ENCODE measurements at places on chromosomes 5 and 9.

DNA sequence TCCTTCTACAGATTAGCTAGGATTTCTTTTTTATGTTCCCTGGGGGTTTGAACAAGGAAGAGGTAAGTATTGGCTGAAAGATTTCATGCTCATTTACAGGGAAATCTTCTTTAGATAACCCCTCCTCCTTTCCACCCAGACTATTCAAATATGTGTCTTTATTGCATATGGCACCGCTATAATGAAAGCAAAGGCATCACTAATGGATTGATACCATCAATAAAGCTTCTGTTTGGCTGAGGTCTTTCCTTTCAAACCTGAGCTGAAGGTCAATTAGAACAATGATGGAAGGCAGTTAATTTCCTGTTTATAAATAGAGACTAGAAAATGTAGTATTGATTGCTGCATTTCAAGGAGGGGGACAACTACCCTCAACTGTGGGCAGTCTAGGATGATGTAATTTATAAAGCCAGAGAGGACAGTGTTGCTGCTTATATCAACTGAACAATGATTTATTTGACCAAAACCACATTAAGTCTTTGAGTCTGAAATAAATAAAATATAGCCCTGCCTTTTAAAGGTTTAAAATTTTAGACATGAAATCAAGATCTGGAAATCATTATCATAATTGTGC is 132.9 kb downstream of the SGCD start:
- DNase-seq: peak; percentile 66

DNA sequence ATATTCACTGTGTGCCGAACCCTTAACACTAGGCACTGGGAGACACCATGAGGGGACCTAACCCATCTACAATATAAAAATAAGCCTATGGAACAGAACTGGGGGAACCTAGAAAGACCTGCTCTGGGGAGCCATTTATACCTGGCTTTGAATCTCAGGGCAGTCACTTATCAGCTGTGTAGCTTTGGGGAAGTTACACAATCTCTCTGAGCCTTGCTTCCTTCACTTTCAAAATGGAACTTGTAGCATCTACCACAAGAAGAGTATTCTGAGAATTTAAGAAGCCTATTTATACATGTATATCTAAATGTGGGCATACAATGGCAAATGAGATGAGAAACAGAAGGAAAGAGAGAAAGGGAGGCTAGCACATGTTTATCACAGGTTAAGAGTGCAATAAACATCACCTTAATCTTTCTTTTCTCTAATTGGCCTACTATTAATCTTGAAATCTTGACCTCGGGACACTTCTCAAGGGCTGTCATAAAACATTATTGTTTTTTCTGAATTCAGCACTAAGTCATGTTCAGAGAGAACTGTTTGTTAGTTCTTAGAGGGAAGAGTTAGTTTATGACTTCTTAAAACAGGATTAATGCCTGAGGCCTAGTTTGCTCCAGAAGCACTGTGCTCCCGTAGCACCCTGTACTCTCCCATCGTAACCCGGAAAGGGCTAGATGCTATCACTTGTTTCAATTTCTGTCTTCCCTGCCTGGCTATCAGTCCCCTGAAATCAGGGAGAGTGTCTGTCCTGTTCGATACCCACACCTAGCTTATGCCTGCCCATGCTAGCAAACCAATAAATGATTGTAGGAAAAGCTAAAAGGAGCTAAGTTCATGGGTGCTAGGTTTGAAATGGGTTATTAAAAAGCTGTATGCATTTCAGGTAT is 606.4 kb upstream of the CLINT1 start:
- no peak for DNase-seq

DNA sequence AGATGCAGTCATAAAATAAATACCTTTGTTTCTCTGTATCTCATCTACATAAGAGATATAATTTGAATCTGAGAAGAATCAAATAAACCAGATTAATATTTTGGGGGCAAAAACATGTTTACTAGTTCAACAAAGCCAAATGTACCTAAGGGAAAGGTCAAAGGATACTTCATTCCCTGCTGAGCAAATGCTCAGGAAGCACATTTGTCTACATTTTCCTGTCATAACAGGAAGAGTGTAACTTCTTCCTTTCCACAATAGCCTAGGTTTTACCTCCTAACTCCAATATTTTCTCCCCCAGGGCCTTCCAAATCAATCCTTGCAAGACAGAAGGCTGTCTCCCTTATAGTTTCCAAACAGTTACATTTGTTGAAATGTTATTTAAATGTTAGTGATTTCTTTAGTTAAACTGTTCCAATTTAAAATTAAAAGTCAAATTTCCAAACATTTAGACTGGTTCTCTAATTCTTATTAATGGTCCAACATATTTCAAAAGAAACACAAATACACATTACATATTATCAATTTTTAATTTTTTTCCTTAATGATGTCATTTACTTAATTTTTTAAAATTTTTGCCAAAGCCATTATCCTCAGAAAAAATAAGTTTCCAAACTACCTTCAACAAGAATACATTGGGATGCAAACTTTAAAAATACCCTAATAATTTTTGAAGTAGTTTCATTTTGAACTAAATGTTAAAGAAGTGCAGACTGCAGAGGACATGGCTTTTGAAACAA is 67.8 kb downstream of the MEF2C start:
- DNase-seq: peak; percentile 61

- peak; percentile 19 for DNase-seq
Measured at GRCh38 chr5:139562847-139563246, 1.7 kb downstream of the UBE2D2 start.

- peak; percentile 81 for DNase-seq
Measured at GRCh38 chr5:64165500-64166200, at the start of gene RNF180. Gene RNF180 (plus strand): TSS chr5:64165843. CDS start chr5:64200808, 34,965 bp downstream.

GRCh38 chr9:101566904-101567724 is 27.7 kb downstream of the PPP3R2 start:
- peak; percentile 44 for DNase-seq

DNA sequence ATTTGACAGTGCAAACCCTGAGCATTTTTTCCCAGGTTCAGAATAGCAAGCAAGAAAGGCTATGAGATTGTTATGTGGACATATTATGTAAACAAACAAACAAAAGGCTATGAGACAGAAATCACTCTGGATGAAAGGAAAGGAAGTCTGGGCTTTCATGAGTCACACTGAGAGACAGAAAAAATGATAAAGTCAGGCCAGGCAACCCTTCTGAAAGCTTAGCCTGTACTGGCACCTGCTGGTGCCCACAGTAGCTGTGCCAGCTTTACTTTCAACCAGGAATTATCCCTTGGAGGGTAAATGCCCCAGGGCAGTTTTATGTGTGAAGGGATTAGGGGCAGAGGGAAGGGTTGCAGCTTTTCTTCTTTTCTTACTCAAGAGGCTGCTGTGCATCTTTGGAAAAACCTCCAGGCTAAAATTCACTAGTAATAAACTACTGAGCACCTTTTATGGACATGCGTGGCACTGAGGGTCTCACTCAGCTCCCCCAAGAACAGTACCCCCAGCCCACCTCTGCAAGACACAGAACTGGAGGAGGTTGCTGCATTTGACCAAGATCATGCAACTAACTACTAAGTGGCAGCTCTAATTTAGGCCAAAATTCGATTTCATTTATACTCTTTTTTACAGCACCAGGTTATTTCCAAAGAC is 41.7 kb downstream of the ACTL7B start:
- peak; percentile 89 for DNase-seq

GRCh38 chr5:139524446-139524845 is 36.7 kb upstream of the UBE2D2 start:
- DNase-seq: no peak

DNA sequence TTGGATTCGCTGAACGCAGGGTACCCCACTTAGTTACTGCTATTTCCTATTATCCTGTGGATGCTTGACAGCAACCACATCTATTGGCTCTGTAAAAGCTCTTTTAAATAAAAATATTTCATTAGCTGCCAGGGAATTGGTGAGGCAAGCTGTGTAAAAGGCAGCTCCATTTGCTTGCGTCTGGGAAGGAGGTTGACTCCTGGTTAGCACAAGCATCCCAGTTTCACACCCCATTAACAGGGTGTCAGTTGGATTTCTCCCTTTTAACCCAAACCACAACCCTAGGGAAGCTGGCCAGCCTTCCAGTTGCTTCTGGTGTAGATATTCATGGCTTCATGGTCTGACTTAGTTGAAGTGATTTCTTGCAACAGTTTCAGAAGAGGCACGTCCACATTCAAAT is 151.0 kb downstream of the GPBP1 start:
- DNase-seq: no peak

DNA sequence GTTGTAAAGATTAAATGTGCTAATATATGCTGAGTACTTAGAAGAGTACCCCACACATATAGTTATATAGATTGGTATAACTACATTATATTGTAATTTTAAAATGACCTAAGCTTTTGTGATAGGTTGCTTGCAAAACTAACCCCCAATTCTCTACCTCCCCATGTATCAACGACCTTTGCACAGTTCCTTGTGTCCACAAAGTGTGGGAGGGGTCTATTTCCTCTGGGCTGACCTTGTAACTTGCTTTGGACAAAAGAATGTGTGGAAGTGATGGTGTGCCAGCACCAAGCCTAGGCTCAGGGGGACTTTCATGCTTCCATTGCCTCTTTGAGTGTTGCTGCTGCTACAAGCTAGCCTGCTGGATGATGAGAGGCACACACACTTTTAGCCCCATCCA is 20.6 kb downstream of the C5 start:
- no peak for DNase-seq

GRCh38 chr5:93209476-93209875 is 371.5 kb downstream of the NR2F1-AS1 start:
- peak; percentile 82 for DNase-seq

DNA sequence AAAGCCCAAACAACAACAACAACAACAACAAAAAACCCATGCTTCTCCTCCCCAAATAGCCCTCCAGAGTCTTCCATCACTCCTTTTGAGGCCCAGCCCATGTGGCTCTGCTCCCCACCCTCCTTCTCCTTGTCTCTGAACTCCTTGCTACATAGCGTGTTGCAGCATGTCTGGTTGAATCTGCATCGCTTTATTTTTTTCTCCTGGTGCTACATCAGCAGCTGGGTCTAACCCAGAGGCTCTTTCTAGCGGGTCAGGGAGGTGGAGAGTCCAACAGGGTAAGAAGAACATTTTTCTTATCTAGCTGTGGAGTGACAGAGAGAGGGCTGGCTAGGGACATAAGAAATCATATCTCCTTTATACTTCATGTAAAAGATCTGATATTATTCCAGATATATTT is 18.4 kb downstream of the NXNL2 start:
- no peak for DNase-seq

GRCh38 chr5:42756606-42757601 is at the start of gene CCDC152:
Gene CCDC152 (plus strand): TSS chr5:42756818. CDS start chr5:42759122, 2,304 bp downstream.
- DNase-seq: no peak

- DNase-seq: no peak
Measured at GRCh38 chr9:27929841-27930240, 356.6 kb upstream of the C9orf72 start.

- DNase-seq: no peak
Measured at GRCh38 chr9:77949751-77950436, 81.7 kb downstream of the GNAQ start.

DNA sequence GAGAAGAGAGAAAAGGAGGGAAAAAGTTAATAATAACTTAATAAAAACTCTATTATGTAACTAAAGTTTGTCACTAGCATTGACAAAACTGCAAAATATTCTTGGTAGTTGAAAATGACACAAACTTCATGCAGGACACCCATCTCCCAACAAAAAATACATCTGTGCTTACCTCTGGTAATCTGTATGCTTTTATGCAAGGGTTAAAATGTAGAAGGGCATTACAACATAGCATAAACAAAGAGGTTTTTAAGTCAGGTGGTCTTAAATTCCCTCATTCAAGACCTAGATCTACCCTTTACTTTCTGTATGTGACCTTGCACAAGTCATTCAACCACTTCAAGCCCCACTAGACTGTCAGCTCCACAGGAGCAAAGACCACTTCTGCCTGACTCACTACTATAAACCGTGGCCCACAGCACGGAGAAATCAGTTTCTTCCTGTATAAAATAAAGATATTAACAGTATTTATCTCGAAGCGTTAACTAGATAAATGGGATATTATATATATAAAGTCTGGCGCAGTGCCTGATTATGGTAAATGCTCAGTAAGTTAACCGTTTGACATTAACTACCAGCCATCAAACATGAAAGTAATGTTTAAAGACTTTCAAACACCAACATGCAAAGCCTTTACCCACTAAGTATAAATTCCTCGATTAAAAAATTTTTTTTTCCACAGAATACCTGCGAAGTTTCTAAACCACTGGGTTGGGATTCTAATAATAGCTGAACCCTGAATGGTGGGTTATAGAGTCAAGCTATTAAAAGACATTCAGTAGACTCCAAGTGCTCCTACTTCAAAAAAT is 2.0 kb downstream of the FBXL17 start:
- DNase-seq: peak; percentile 30

DNA sequence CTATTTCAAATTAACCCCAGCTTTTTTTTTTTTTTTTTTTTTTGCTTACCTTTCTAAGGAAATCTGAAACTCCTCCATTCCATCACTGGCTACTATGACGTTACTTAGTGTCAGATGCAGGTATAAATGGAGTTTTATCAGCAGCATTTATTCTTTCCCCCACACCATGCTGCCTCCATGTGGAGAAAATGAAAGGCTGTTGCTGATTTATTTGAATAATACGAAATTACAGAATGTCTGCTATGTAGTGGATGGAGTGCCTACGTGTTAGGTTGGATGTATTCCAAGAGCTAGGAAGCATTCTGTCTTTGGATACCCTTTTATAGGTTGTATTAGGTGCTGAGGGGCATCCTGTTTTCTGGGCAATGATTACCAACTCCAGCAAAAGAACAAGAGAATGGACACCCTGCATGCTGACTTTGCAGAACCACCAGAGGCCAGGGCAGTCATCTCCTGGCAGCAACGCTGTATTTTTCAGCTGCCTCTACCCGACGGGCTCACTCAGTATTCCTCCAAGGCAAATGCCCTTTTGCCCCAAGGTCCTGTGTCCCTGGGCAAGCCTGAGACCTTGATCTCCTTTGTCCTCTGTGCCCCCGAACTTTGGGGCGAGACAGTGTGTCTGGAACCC is 199.5 kb downstream of the ALDH1A1 start:
- peak; percentile 86 for DNase-seq

GRCh38 chr9:69605406-69605805 is 66.8 kb downstream of the APBA1 start:
- peak; percentile 84 for DNase-seq

DNA sequence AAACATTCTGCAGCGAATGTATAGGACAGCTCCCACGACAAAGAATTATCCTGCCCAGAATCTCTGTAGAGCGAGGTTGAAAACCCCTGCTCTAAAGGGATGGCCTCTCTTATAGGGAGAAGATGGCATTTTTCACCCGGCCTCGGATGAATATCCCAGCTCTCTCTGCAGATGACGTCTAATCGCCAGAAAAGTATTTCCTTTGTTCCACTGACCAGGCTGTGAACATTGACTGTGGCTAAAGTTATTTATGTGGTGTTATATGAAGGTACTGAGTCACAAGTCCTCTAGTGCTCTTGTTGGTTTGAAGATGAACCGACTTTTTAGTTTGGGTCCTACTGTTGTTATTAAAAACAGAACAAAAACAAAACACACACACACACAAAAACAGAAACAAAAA is 17.4 kb upstream of the RARS1 start:
- no peak for DNase-seq

GRCh38 chr5:25006734-25007133 is 362.0 kb upstream of the CDH10 start:
- peak; percentile 60 for DNase-seq

Data from NCI-H69 (cell line).